Lower leg skin (tissue), 4 donors: ENCODE measurements at places on chromosomes 11 and 22. TPM values are rescaled to one million over a fixed set of nuclear protein-coding genes. Genes with fewer than 3 reads are reported as not detected.

OLFML1 gene
- 2.3 TPM for total RNA-seq

FGF4 gene
- not detected for total RNA-seq

CHST1 gene
- total RNA-seq, result 1.5 TPM

MMP26 gene
- total RNA-seq, result not detected

FOLR1 gene
- total RNA-seq, result 0.46 TPM

OR10V1 gene
- not detected for total RNA-seq

OR4C11 gene
- total RNA-seq, result not detected

OR8G5 gene
- total RNA-seq, result not detected

GGTLC3 gene
- total RNA-seq, result not detected

IGLL5 gene
- total RNA-seq, result not detected

ARHGAP8 gene
- 2.9 TPM for total RNA-seq

FIBIN gene
- 45.4 TPM for total RNA-seq

HBB gene
- 7.8 TPM for total RNA-seq

PLXNB2 gene
- total RNA-seq, result 105 TPM

FBLN1 gene
- 414 TPM for total RNA-seq

OR8D4 gene
- total RNA-seq, result not detected

GDPD4 gene
- not detected for total RNA-seq

GNG3 gene
- total RNA-seq, result not detected

OR5A1 gene
- total RNA-seq, result not detected

APOL1 gene
- total RNA-seq, result 0.46 TPM

B4GALNT4 gene
- total RNA-seq, result 1.9 TPM

NUP98 gene
- 107 TPM for total RNA-seq

APOBEC3C gene
- 4.6 TPM for total RNA-seq

MEI1 gene
- 1.2 TPM for total RNA-seq

MRGPRX3 gene
- not detected for total RNA-seq

ZC3H12C gene
- 15.3 TPM for total RNA-seq

ISX gene
- total RNA-seq, result not detected

TREH gene
- total RNA-seq, result not detected

CNGA4 gene
- total RNA-seq, result not detected

TRIM49 gene
- not detected for total RNA-seq
